ENCODE measurements at places on chromosomes 1 and 21.

GRCh38 chr1:7221826-7222694 lies 436.8 kb downstream of the CAMTA1 start:
- no peak for DNase-seq

- DNase-seq, result no peak
Observed at GRCh38 chr1:3495776-3496745, 41.6 kb downstream of the ARHGEF16 start.

DNA sequence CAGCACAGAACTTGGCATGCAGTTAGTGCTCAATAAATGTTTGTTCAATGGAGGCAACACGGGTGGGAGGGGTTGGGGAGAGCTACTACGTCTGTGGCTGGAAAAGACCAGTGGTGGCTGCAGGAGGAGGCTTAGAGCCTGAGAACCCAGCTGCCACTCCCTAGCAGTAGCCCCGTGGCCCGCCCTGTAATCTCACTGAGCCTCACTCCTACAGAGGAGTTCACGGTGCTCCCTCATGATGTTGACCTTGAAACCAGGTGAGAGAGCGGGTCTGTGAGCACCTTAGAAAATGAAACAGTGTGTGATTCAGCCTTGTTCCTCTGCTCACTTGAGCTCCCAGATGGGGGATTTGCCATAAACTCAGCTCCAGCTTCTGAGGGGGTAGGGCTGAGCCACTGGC lies 299.6 kb downstream of the NPHP4 start:
- DNase-seq, result no peak

- no peak for DNase-seq
Observed at GRCh38 chr1:77336729-77337128, 54.9 kb downstream of the AK5 start.

- DNase-seq, result no peak
Observed at GRCh38 chr1:175687622-175688415, 55.6 kb downstream of the TNR start.

DNA sequence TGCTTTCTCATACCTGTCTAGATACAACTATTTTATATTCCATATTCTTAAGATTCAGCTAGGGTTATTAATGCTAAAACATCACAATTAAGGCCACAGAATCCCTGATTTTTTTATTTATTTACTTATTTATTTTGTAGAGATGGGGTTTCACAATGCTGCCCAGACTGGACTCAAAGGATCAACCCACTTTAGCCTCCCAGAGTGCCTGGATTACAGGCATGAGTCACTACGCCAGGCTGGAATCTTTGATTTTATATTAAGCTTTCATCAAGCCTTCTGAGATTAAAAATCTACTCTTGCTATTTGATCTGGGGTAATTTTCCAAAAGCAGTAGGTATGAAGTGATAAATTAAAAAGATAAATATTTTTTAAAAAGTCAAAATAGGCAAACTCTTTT lies 38.9 kb downstream of the MCOLN2 start:
- no peak for DNase-seq

DNA sequence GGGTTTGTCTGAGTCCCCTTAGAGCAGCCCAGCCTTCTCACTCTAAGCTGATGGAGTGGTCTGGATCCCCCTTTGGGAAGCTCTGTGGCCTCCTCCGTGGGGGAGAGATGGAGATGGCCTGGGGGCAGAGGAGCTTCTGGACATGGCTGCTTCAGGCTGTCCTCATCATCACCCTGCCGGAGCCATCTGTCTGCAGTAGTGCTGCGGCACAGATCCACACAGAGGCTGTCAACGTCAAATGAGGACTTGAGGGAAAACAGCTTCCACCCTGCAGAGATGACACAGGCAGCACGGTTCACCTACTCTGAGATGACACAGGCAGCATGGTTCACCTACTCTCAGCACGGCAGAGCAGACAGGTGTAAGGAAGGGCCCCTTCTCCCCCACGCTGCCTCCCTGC lies 134.3 kb downstream of the IGSF21 start:
- no peak for DNase-seq

DNA sequence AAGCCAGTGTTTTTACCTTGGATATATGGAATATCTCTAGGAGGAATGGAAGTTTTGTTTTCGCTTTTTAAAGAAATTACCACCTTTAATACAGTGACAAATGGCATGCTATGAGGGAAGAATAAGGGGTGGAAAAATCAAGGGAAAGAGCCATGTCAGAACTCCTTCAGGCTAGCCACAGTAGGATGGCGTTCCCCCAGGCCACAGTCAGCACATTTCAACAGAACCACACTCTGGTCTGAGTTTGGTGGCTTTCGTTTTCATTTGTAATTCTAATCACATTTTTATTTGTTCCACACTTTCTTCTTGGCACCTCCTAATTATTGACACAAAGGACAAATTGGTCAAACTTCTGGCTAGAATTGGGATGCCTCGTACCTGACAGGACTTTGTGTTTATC lies 60.3 kb upstream of the RCOR3 start:
- DNase-seq, result no peak

DNA sequence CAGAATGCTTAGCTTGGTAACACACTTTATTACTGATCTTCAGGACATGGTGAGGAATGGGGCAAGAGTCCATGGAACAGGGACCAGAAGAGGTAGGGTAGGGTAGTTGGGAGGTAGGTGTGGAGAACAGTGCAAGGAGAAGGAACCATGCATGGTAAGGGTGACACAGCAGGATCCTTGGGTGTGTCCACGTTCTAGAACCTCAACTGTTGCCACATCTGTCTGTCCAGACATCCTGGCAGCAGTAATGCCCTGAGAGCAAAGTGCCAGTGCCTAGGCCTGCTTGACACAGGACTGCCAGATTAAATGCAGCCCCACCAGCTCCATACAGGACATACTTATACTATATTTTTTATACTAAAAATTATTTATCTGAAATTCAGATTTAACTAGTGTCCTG lies 13.9 kb downstream of the DMAP1 start:
- no peak for DNase-seq

DNA sequence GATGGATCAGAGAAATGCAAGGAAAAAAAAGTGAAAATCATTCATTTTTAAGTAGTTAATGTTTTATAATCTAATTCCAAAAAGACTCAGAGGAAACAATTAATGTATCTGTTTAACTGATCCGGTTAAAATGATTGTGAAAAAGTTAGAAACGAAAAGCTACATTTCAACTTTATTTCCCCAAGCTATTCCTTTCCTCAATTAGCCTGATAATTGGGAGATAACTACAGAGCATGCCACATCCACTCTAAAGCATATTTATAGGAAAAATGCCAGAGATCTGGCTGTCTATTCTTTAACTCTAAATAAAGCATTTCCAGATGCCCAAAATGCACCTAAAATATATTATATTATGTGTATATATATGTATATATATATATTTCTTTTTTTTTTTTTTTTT lies 35.9 kb upstream of the XPR1 start:
- DNase-seq, result no peak

DNA sequence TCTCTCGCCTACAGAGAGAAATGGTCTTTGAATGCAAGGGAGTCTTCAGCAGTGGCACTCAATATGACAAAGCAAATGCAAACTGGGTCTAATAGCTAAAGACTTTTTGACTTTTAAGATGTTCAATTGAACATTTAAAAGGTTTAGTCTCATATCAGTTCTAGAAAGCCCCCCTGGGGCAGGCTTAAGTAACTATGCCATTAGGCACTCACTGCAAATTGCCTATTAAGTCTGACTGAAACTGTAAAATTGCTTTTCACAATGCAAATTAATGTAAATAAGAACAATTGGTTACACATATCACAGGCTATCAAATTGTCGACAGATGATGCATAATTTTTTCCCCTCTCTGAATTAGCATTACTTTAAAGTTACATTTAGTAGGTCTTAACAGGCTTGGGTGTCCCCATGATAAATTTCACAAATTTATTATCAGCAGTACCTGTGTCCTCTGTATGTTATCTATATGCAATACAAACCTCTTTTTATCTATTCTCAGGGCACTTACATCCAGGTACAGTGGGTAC lies 329.1 kb downstream of the LRRIQ3 start:
- no peak for DNase-seq

DNA sequence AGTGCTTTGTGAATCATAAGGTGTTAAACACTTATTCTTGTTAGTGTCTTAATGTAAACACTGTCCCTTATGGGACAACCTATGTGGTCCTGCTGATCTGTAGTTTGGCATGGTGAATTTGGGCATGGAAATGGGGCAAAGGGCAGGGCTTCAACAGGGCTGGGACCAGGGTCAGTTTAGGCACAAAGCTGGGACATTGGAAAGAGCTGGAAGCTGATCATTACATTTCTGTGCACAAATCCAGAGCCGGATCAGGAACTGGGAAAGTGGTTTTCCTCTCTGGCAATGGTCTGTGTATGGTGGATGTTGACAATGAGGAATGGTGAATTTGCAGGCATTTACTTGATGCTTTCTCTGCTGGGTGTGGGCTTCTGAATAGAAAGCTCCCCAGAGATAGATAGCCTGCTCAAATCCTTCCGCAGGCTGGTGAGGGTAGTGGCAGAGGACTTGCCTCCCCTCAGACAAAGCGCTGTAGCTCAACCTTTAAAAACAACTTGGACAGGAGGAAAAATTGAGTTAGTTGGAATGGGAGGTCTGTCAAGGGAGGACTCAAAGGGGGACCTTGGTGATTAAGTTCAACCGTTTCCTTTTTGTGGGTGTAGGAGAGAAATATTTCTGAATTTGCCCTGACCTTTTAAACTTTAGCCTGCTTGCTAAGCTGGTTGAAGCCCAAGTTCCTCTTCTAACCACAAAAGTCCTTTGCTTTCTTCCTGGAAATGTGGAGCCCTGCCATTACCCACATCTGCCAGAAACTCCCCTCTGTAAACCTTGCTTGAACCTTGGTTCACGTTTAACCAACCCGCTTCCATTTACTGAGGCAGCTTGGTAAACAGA lies 35.3 kb downstream of the HLX start:
- no peak for DNase-seq

DNA sequence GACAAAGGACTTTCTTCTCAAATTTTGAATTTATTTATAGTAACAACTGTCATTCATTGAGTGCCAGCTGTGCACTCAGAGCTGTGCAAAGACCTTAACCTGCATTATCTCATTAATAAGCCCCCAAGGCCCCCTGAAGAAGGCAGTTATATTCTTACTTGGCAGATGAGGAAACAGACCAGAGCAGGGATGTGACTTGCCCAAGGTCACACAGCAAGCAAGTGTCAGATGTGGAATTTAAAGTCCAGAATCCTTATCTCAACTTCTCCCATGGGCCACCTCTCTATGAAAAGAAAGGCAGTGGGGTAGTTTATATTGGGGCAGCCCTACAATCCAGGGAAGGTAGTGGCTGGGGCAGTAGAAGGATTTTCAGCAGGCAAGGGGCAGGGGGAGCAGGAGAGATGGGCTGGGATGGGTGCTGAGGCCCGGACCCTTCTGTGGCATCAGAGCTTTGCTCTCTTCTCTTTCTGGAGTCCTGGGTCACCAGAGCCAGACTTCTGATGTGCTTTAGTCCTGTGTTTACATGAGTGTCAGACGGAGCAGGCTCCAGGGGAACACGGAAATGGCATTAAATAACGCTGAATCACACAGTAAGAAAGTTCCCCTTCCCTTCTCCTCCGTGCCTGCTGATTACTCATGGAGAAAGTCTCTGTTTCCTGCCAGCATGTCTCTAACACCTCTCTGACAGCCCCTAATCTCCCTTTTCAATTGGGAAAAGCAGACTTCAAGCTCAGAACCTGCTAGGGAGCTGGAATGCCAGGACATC lies 39.5 kb downstream of the EPHB2 start:
- no peak for DNase-seq

- DNase-seq, result no peak
Observed at GRCh38 chr1:11611638-11612327, 42.4 kb downstream of the FBXO2 start.

DNA sequence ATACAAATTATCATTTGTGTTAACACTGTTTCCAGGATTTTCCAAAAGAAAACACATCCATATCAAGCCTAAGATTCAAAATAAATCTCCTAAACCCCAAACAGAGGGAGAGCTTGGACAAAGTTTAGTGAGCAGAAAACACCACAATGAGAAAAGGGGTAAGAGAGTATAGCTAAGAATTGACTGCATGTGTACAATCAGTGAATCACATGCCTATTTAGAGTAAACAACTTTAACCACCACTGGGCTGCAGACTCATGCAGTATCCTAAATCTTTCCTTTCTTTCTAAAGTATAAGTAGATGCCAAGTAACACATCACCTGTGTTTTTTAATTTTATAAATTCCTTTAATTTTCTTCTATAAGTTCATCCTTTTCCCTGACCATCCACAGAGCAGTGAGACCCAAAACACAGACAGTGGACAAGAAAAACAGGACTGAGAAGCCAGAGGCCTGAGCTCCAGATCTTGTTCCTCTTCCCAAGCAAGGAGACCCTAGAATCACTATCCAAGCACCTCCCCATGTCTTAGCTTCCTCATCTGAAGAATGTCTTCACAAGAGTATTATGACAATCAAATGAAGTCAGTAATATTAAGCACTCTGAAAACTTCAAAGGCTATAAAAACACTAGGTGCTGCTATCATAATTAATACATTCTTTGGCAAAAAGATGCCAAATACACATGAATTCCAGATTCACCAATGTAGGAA lies 93.1 kb downstream of the VAV3 start:
- no peak for DNase-seq

All from GM12891 (cell line).